ENCODE measurements at places on chromosomes 11 and 22.

- no peak for DNase-seq
Measured at GRCh38 chr11:94132823-94133408, 4.3 kb downstream of the PANX1 start.

- DNase-seq, result peak; percentile 8
Measured at GRCh38 chr11:78085972-78086371, 6.3 kb upstream of the NDUFC2 start.

DNA sequence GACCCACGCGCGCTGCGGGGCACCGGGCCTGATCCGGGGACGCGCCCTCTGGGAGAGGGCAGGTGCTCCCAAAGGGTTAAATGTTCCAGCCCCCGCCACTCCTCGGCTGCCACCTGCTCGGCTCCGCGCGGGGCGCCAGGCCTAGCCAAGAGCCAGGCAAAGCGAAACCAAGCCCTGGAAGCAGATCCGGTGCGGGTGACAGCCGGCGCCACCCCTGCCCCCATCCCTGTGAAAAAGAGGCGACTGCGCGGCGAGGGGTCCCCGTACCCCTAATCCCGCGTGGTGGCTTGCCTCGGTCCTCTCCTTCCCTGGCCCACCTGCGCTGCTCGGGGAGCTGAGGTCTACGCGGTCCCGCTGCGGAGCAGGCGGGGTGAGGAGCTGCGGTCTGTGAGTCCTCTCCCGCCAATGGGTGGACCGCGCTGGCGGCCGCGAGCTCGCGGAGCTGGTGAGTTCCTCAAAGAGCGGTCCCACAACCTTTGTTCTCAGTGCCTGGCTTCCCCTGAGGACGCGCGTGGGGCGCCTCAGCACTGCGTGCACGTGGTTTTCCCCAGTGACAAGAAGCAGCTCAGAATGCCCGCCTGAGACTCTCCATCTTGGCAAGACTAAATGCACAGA lies at the start of gene ME3:
ME3 (minus strand) TSS at position 610 of the 615 bp plus-strand sequence.
- DNase-seq, result peak; percentile 41

DNA sequence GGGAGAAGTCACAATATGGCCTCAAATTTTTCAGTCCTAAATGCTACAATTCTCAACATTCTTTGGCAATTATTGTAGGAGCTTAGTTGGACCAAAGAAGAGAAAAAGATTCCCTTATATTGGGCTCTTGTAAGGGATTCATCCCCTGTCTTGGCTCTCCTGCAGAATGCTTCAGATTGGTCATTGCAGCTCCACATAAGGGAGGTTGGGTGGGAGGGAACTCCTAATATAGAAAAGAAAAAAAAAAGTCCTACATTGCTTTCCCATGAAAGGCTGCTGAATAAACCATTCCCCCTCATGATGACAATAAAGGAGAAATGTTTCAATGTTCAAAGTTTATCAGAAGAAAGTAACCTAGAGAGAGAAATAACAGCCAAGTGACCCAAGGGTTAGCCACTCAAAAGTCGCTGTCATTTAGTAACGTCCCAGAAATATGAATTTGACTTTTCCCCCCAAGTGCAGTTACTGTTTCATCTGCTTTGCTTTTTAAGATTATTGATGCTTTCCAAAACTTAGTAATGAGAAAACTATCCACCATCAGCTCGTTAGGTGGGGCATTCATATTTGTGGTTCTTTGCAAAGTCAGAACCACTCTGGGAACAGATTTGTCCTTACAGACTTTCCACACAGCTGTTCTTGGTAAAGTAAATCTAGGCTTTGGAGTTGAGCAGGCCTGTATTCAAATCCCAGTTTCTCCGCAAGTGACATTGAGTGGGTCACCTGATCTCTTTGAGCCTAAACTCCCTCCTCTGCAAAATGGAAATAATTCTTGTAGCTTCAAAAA lies 5.0 kb upstream of the SLC1A2 start:
- DNase-seq, result no peak

GRCh38 chr11:71421392-71421950 lies 26.7 kb downstream of the DHCR7 start:
- DNase-seq, result no peak

GRCh38 chr11:126123686-126124085 lies 61.0 kb upstream of the CDON start:
- DNase-seq, result no peak

- peak; percentile 80 for DNase-seq
Measured at GRCh38 chr11:61718621-61719302, 33.7 kb upstream of the MYRF start.

DNA sequence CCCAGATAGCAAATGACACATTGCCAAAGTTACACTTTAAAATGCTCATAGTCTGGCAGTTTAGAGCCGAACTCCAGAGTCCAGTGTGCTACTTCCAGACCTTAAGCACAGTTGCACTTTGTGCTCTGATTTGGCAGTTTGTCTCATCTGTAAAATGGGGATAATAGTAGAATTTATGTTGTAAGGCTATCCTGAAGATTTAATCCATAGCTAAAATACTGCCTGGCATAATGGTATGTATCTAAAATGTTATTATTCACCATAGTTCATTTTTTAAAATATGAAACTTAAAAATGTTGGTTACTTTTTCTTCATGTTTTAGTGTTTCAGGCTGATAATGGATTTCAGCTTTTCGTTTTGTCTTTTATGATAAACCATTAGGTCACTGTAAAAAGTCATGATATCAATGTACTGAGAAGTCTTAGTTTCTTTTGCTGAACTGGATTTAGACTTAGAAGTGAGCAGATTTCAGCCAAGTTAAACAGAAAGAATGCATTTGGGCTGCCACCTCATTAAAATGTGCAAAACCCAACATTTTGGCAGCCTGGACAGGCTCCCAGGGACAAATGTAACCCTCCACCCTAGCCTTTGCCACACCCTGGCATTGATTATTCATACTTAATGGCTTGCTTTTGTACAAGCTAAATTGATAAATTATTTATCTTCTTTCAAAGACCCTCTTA lies 933 bp downstream of the OLFML1 start:
- DNase-seq, result no peak

Data from NCI-H82 (cell line).